ENCODE measurements at places on chromosomes 11 and 22.
A peak's percentile ranks its signal among the peaks of the same experiment; 100 is the strongest.

DNA sequence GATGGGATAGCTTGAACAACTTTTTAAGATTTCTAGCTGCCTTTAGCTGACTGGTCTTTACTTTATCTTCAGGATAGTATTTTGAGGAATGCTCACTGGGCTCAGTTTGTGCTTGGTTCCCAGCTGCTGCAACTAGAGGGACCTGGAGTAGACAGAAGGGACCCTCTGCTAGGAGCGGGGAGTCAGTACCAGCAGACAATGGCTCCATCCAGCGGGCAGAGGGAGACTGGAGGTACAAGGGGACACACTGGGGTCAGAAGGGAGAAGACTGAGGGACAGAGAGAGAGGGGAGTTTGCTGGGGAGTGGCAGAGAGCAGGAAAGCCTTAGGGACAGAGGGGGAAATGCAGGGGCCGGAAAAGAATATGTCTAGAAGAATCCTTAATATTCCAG is 22.0 kb upstream of the ACER3 start:
- no peak for DNase-seq

GRCh38 chr11:122755409-122755808 is 82.9 kb upstream of the CRTAM start:
- DNase-seq = no peak

GRCh38 chr11:115944596-115944995 is 440.4 kb upstream of the CADM1 start:
- no peak for DNase-seq

DNA sequence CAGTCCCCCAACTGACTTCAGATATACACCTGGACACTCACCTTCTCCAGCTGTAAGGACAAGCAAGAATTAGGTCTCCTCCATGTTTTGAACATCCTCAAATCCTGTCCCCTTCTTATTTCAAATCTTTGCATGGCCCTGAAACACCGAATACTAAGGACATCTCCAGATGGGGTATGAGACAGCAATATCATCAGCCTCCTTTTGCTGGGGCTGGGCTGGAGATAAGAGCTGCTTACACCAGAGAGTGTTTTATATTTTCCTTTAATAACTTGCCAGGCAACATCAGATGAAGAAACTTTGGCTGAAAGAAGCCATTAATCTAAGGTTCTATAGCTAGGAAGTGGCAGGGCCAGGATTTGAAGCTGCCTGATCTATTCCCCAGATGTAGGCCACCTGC is 21.6 kb downstream of the TUG1 start:
- no peak for DNase-seq

GRCh38 chr22:20429254-20430100 is 8.1 kb downstream of the SCARF2 start:
- peak; percentile 45 for DNase-seq

DNA sequence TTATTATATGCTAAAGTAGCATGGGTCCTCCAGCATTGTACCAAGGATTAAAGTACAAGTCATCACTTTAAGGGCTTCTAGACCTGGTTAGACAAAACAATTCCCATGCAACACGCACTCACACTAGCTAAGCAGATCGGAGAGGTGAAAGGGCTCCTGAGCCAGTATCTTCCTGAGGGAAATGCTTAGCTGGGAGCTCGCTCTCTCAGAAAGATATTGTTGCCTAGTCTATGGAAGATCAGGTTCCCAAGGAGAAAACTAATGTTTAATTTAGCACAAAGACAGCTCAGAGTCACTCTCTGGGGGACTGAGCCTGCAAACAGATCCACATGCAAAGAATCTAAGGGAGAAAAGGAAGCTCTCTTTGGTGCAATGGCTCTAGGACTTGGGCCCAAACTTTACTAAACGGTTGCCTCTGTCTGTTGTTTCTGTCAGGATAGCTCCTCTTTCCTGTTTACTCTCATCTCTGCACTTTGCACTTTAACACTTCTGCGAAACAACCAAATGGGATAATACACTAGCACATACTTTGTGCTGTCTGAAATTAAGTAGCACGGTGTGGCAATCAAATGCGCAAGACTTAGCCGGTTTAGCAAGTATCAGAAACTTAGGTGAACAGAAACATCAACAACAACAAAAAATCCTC is 10.7 kb downstream of the MAML2 start:
- no peak for DNase-seq

DNA sequence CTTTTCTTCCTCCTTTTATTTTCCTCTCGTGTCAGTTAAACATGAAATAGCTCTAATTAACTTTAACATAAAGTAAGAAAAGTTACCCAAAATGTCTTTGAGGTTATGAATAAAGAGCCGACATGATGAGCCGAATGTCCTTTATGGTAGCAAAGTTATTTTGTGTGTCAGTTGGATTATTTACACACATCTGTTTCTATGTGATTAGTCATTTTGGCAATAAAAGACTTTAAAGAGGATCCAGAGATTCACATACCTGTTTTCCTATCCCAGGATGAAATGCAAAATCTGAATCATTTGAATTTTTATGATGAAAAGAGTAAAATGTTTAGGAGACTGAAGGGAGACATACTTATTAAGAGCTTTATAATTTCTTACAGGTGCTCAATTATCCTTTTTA is 34.0 kb upstream of the TECTA start:
- DNase-seq = no peak

DNA sequence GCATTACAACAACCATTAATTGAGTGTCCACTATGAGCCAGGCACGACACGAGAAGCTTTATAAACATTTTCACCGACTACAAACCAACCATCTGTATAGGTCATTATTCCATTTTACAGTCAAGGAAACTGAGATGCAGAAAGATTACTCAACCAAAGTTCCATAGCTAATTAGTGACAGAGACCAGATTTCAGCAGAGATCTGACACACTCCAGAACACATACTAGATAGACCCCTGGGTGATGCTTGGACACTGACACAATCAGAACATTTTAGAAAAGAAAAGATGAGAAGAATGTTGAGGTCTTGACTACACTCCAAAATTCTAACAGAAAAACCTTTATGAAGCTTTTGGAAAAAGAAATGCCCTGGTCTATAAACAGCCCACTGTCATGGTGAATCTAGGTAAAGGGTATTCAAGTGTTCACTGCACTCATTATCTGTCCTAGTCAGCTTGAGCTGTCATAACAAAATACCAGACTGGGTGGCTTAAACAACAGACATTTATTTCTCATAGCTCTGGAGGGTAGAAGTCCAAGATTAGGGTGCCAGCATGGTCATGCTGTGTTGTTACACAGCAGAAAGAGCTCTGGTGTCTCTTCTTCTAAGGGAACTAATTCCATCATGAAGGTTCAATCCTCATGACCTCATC is 89.0 kb downstream of the RELT start:
- DNase-seq = no peak

GRCh38 chr22:36116127-36116526 is 44.4 kb downstream of the APOL3 start:
- no peak for DNase-seq

GRCh38 chr11:30983776-30984441 is 385.6 kb downstream of the DCDC1 start:
- no peak for DNase-seq

DNA sequence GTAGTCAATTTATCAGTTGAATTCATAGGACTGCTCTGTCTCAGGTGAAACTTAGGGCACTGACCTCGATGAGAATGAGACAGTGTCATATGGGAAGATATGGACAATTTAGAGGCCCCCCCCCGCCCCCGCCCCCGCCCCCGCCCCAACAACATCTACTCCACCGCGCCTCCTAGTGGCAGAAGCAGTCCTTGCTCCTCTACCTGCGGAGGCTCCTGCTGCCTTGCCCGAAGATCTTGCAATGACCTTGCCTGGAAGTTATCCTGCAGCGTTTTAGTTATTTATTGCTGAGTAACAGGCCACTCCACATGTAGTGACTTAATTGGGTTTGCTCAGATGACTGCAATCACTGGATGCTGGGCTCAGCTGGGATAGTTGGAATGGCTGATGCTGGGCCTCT is 15.2 kb downstream of the SERPINH1 start:
- peak; percentile 37 for DNase-seq

- no peak for DNase-seq
Measured at GRCh38 chr11:34493468-34493867, 20.1 kb downstream of the ELF5 start.

DNA sequence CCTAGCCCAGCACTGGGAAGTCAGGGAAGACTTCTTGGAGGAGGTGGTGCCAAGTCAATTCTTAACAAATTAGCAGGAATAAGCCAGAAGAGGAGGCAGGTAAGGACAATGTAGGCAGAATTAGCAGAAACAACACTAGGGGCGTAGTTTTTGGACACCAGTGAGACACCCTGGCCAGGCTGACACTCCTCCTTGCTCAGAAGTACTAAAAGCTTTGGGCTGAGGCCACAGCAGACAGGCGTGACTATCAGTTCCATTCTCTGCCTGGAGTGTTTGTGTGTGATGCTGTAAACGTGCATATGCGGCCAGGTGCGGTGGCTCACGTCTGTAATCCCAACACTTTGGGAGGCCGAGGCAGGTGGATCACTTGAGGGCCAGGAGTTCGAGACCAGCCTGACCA is 36.0 kb downstream of the PHF21B start:
- DNase-seq = no peak

DNA sequence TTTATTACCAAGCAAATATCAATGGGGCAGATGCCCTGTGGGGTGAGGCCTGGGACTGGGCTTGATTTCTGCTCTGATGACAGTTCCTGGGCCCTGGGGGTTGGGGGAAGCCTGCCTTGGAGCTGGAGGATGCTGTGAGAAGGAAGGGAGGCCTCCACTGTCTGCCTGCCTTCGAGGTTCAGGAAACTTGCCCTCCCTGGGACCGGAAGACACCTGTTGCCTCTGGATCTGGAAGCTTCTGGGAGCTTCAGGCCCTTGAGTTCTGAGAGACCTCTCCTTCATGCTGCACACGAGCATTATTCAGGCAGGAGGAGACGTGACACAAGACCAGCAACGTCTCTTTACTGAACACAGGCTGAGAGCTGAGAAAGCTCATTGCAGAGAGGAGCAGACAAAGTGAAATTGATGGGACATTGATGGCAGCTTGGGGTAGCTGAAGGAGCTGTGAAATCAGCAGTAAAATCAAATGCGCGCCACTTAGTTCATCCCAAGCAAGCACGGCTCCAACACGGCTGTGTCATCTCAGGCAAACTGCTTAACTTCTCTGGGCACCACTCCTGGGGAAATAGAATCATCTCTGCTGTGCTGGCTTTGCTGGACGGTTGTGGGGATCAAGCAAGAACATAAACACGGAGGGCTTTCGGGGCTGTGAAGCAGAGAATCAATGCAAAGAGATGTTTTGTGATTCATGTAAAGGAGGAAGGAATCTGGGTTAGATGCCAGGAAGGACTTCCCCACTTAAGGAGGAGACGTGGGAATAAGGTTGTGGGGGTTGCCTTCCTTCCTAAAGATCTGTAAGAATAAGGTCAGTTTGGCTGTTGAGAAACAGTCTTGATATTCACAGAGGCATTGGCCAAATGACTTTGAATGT is 64.5 kb downstream of the TP53I11 start:
- DNase-seq = no peak

GRCh38 chr11:2770096-2770751 is 70.4 kb upstream of the KCNQ1OT1 start:
- DNase-seq = no peak

DNA sequence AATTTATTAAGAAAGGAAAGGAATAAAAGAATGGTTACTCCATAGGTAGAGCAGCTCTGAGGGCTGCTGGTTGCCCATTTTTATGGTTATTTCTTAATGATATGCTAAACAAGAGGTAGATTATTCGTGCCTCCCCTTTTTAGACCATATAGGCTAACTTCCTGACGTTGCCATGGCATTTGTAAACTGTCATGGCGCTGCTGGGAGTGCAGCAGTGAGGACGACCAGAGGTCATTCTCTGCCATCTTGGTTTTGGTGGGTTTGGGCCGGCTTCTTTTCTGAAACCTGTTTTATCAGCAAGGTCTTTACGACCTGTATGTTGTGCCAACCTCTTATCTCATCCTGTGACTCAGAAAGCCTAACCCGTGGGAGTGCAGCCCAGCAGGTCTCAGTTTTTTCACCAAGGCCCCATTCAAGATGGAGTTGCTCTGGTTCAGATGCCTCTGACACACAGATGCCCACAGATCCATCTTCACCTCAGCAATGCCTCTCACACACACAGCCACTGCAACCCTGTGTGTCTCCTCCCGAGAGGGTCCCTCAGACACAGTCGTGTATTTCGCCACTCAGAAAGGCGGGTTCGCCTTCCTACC is 16.4 kb upstream of the JAM3 start:
- no peak for DNase-seq

Measured in NAMALWA (cell line).